Activated CD4-positive, alpha-beta T cell treated with anti-CD3 and anti-CD28 coated beads for 36 hours (primary cell): ENCODE measurements at places on chromosomes 13 and 19.
A peak's percentile ranks its signal among the peaks of the same experiment; 100 is the strongest.

DNA sequence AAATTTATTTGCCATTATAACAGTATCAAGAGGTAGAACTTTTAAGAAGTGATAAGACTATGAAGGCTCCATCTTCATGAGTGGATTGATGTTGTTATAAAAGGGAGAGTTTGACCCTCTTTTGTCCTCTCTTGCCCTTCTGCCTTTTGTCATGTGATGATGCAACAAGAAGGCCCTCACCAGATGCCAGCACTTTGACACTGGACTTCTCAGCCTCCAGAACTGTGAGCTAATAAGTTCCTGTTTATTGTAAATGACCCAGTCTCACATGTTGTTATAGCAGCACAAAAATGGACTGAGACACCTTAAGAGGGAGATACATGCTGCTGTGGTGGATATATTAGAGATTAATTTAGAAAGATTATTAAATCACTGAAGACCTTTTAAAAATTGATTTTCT is 71.6 kb downstream of the SPRYD7 start:
- DNase-seq: no peak

- DNase-seq: no peak
Measured at GRCh38 chr13:39417643-39418042, 185.3 kb downstream of the LHFPL6 start.

GRCh38 chr19:51418707-51419106 is 1.3 kb upstream of the SIGLEC10 start:
- no peak for DNase-seq

DNA sequence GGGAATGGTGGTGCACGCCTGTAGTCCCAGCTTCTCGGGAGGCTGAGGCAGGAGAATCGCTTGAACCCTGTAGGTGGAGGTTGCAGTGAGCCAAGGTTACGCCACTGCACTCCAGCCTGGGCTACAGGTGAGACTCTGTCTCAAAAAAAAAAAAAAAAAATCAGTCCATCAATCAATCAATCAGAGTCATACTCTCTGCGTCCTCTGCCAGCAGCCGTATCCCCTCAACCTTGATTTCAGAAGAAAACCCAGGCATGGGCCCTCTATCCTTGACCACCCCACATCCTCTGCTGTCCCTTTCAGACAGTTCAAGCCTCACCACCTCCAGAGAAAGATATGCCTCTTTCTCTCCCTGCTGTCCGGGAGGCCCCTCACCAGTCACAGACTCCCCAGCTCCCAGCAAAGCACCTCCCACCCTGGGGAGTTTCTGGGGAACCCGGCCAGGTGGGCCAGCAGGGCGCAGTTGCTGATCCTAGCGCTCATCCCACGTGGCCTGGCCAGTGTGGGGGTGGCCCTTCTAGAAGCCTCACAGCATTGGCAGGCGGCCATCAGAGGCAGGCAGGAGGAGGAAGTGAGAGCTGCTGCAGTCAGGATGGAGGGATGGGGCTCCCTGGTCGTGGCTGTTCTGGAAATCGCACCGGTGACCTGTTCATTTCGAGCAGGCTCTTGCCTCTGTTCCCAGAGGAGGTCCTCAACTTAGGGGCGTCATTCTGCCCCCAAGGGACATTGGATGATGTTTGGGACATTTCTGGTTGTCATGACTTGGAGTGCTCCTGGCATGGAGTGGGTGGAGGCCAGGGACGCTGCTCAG is 10.2 kb upstream of the JSRP1 start:
- DNase-seq: peak; percentile 73

DNA sequence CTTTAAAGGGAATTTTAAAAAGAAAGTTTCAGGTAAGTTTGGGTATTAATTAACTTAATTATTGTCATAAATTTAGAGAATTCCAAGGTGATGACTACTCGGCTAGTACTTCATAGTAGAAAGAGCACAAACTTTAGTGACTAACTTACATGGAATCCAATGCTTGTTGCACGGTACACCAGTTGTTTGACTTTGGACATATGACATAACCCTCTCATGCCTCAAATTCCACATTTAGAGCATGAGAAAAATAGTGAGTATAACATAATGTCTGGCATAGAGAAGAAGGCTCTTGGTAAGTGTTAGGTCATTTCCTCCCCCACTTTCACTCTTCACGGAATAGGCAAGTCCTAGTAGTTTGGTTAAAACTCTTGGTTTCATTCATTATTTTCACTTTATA is 1249.4 kb upstream of the SLC10A2 start:
- DNase-seq: no peak

- DNase-seq: peak; percentile 77
Measured at GRCh38 chr19:48480558-48481500, 11.7 kb downstream of the CYTH2 start.

DNA sequence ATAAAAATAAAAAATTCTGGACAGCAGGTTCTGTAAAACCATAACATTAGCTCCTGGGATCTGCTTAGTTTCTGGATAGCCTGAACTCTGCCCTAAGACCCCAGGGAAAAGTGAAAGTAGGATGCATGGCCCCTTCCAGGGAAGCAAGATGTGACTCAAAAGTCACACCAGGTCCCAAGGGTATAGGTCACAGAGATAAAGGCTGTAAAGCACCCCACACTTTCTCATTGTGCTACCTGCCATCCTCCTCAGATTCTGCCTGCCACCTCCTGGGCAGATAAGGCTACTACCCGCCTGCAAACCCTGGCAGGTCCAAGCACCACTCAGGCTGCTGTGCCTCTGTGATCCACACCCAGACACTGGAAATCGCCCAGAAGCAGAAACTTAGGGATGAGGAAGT is 20.6 kb downstream of the FFAR2 start:
- DNase-seq: peak; percentile 81

DNA sequence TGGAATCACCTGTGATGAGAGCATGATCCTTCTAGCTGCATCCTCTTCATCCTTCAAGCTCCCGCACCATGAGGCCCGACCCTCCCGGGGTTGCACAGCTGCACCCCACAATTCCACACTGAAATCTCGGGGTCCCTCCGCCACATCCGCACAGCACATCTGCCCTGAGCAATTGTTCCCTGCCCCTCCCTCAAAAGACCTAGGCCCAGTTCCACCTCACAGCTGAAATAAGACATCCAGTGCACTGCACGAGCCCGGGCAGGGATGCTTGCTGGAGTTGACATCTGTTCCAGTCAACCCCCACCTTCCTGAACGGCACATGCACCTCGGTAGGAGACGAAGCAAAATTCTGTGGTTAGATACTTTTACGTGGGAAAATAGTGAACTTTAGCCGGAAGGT is 14.7 kb upstream of the SOX1 start:
- no peak for DNase-seq

DNA sequence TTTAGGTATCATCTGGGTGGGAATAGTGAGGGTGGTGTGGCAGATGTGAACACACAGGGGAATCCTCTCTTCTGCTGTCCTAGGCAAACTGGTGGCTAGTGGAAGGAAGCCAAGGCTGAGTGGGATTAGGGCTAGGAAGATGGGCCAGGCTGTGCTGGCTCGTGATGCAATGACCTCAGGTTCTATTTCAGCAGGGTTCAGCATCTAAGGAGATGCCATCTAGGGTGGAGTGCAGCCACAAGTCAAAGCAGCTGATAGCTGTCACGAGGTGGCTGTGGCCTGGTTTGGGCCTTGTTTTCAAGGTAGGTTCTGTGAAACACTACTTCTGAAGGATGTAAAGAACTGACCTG is 21.6 kb downstream of the ARL11 start:
- no peak for DNase-seq

DNA sequence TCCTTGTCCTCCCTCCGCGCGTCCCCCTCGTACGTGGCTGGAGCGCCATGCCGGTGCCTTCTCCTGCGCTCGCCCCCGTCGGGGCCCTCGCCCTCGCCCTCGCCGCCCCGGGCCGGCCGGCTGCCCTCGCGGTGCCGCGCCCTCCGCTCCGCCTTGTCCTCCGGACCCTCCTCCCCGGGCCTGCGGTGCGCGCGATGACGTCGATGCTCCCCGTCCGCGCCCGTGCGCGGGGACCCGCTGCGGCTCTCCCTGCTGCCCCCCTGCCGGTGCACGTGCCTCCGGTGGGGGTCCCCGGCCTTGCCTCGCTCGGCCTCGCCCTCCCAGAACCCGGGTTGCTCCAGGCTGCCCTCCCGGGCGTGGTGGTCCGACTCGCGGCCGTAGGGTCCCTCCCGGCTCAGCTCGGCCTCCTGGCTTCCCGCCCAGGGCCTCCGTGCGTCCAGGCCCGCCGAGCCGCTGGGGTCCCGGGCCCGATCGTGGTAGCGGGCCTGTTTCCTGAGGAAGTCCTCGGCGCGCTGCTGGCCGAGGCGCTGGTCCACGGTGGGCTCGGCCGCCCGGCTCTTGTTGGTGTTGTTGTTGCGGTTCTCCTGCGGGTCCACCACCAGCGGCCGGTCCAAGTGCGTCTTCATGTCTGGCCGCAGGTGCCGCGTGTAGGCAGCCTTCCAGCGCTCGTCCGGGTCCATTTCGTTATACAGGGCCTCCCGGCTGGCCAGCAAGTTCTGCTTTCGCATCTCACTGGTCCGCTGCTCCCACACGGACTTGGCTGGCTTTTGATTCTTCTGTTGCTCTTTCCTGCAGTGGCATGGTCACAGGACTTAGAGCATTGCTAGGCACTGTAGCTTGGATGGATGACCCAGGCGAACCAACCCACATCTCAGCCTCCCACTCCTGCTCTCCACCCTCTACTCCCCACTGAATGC is 148.6 kb downstream of the IER2 start:
- no peak for DNase-seq

- peak; percentile 4 for DNase-seq
Measured at GRCh38 chr13:114097212-114097892, 35.1 kb downstream of the RASA3 start.

GRCh38 chr19:17246681-17247425 is 1.1 kb upstream of the NR2F6 start:
- no peak for DNase-seq

DNA sequence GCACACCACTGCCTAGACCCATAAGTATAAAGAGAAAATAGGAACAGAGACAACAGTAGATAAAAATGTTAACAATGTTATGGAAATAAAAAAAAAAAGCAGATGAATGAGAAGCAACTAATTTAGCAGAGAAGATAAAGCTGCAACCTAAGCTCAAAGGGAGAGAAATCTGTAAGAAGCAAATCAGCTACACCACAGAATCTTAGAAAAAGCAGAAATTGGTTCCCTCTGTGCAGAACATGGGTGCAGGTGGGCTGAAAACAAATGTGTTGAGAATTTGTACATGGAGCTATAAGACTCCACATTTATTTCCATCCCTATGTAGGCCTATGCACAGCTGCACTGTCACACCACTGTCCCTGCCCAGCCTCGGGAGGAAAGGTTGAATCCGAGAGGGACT is 44.8 kb upstream of the KATNAL1 start:
- no peak for DNase-seq

GRCh38 chr13:99963816-99964339 is 7.7 kb downstream of the ZIC5 start:
- DNase-seq: no peak

DNA sequence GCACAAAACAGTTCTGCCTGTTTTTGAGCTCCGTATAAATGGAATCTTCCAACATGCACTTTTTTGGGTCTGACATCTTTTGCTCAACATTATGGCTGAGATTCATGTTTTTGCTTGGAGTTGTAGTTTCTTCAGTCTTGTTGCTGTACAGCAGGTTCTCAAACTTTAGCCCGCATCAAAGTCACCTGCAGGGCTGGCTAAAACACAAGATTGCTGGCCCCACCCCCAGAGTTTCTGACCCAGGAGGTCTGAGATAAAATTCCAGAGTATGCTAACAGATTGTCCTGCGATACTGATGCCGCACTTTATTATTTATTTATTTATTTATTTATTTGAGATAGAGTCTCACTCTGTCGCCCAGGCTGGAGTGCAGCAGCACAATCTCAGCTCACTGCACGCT is 79.8 kb upstream of the WASF3 start:
- DNase-seq: no peak

DNA sequence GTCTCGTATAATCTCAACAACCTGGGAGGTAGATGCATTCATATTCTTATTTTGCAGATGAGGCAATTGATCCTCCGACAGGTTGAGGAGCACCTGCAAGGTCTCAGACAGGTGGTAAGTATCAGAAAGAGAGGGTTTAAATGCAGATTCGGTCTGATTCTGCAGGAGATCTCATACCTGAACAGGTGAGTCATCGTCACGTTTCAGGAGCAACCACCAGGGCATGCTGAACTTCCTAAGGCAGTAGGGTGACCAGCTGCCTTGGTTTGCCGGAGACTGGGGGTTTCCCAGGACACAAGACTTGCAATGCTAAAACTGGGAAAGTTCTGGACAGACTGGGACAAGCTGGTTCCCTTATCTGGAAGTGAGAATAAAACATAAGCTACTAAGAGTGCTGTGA is 68.8 kb upstream of the TSHZ3 start:
- DNase-seq: no peak

GRCh38 chr13:39811051-39811450 is 155.6 kb downstream of the COG6 start:
- no peak for DNase-seq

DNA sequence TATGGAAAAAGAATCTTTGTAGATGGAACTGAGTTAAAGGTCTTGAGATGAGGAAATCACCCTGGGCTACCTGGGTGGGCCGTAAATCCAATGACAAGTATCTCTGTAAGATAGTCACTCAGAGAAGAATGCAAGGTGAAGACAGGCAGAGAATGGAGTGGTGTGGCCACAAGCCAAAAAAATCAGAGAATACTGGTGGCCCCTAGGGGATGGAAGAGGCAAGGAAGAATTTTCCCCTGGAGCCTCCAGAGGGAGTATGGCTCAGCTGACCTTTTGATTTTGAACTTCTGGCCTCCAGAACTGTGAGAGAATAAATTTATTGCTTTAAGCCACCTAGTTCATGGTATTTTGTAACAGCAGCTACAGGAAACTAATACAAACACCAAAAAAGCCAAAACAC is 32.7 kb upstream of the CSNK1A1L start:
- DNase-seq: no peak

GRCh38 chr19:2166741-2167738 is 3.3 kb downstream of the DOT1L start:
- DNase-seq: no peak

DNA sequence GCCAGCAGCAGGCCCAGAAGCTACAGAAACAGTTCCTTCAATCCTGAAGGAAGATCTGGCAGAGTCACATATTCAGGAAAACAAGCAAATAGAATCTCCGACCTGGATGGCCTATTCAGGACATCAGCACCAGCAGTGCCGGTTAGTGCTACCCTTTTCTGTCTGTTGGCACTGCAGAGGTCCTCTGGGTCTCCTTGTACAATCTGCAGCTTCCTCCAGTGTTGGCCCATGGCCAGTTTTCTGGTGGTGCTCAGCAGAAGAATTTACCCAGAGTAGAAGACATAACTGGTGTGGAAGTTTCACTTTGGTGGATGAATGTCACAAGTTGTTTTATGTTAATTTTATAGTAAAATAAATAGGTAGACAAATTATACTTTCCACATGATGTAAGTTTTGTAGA is 498.1 kb downstream of the COG6 start:
- DNase-seq: no peak

- no peak for DNase-seq
Measured at GRCh38 chr13:100666124-100666523, 8.5 kb downstream of the TMTC4 start.

DNA sequence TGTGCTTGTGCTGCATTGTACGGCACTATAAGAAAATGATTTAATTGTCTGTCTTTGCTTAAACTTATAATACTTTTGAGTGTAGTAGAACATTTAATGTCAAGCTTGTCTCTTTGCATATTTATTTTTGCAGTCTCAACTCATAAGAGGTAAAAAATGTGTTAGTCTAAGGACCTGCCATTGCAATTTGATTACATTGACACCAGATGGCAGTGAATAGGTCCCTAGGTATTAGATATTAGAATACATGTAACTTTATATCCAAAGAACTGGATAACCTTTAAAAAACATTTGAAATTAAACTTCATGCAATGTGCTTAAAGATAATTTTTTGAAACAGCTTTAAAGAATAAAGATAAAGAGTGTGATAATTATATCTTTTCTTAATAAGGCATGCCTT is 1421.3 kb downstream of the OLFM4 start:
- no peak for DNase-seq

GRCh38 chr13:42626176-42626860 is 52.4 kb downstream of the TNFSF11 start:
- no peak for DNase-seq
